ENCODE measurements at places on chromosomes 11 and 22.

- DNase-seq, result no peak
Observed at GRCh38 chr22:50601669-50602337, 1.2 kb downstream of the MAPK8IP2 start.

DNA sequence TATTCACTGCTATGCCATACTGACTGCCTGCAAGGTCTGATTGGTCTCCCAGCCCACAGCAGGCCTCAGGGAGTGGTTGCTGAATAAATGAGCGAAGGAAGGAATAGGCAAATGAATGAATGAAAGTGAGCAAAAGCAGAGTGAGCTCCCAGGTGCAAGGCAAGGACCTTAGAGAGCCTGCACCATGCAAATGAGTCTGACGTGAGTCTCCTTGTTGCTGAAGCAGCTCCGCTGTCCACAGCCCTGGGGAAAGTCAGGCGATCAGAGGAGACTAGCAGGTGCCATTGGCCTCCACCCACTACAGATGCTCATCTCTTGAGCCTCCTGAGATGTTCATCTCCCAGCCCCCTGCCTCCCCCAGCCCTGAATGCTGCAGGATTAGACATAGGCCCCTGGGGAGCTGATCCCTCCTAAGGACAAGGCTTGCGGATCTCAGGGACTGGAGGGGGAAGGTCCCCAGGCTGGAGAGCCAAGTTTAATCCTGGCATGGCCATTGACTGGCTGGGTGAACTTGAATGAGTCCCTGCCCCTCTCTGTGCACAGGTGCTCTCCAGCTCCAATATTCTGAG is 22.1 kb downstream of the GDPD5 start:
- no peak for DNase-seq

GRCh38 chr11:8873741-8874405 is 37.1 kb upstream of the AKIP1 start:
- no peak for DNase-seq

DNA sequence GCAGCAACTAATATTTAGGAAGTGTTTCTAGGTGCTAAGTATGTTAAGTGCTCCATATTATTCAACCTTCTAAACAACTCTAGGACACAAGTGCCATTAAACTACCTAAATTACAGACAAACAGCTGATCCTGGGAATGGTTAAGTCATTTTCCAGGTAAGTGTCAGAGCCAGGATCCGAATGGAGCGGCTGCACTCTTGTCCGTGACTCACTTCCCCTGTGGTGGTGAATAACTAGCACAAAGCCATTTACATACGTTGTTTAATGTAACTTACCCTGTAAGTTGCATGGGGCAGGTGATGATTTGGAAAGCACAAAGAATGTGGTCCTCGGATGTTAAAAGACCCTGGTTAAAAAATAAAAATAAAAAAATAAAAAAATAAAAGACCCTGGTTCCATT is 8.8 kb upstream of the PRG2 start:
- DNase-seq, result no peak

DNA sequence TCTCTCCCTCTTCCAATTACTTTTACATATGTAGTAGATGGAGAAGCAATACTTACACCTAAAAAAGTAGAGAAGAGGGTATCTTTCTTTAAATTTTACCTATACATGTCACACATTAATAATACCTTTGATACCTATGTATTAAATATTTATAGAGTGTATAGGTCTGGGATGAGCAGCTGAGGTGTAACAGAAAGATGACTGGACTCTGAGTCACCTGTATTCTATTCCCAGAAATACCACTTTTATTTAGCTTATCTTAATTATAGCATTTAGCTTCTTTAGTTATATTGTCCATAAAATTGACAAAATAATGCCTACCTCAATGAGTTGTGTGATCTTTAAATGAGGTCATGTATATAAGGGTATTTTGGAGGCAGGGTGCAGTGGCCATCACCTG is 30.6 kb upstream of the YAP1 start:
- no peak for DNase-seq

GRCh38 chr11:106473089-106473722 is 395.7 kb downstream of the AASDHPPT start:
- DNase-seq, result no peak

DNA sequence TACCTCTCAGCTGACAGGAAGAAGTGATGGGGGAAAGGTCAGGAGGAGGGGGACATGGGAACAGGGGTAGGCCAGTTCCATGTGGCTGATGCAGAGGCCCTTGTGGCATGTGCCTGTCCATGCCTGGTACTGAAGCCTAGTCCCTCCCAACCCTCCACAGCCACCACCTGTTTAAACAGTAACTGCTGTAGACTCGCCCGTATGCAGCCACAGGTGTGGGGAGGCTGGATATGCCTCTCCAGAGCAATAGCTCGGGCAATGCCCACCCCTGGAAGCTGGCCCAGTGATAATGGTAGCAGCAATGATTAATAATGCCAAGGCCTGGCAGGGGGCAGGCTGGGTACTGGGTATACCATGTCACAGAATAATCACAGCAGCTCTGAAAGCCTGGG is 2.3 kb downstream of the SMTN start:
- no peak for DNase-seq

DNA sequence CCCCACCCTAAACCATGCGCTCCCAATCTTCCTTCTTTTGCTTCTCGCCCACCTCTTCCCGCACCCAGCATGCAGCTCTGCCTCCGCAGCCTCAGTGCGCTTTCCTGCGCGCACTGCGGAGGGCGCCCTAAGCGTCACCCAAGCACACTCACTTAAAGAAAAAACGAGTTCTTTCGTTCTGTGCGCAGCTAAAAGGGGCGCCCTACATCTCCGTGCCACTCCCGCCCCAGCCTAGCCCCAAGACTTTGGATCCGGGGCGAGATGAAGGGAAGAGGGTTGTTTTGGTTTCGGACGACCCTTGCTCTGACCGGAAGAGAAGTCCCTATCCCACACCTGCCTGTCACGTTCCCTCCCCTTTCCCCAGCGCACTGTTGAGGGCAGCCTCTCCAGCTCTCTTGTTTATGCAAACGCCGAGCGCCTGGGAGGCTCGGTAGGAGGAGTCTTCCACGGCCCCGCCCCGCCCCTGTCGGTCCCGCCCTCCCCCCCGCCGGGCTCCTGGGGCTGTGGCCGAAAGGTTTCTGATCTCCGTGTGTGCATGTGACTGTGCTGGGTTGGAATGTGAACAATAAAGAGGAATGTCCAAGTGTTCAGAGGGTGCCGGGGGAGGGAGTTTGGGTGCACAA is 5.3 kb downstream of the VSIG2 start:
- peak; percentile 85 for DNase-seq

DNA sequence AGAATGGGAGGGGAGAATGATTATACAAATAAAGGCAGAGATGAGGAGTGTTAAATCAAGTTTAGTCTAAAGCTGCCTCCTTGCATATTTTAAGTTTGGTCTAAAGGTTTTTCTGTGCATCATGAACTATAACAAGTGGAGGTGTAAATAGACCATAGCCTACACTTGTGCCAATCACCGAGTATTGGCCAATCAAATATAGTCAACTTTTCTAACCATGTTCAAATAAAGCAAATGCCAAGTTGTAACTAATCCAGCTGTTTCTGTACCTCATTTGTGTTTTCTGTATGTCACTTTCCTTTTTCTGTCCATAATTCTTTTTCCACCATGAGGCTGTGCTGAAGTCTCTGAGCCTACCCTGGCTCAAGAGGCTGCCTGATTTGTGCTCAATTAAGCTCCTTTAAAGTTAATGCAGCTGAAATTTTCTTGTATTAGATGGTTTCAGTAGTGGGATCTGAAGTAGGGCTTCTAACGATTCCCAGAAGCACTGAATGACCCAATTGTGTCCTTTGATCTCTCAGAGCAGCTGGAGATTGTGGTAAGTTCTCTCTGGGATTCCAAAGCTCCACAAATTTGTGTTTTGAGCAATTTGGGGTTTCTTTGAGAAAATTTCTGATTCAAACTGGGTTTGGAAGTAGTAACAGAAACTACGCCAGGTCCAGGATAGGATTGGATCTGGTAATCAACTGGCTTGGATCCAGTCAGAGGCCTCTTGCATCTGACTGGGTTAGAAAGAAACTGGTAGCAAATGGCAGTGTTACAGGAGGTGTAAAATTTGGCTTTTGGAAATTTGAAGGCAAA is 25.6 kb downstream of the OR5A2 start:
- DNase-seq, result no peak

DNA sequence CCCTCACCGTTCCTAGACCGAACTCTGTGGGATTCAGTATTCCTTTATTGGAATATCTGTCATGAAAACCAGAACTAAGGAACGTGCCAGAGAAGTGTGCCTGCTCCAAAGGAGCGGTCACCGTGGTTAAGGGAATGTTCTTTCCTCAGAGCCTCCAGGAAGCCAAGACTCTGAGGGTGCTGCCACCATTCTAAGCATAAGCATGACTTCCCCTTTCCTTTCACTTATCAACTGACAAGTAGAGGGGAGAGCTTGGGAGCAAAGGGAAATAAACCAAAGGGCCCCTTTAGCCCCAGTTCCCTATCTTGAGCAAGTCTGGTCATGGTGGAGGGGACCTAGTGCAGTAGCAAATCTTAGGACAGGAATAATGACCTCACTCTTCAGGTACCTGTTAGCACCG is 26.8 kb downstream of the CTR9 start:
- DNase-seq, result no peak

DNA sequence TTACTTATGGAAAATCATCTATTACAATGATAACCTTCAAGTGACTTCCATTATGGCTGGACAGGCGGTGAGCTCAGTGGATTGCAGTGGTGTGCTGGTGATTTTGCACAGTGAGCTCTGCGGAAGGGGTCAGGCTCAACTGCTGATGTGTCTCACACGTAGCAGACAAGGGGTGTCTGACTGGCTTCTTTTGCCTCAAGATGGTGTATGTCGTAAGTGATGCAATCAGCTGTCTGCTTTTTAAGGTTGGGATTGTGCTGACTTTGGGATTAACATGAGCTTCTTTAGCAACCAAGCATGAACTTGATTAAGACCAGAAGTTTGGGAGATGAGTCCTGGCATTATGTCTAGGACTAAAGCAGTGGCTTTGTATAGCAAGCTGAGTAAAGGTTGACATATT is 49.5 kb downstream of the POLD3 start:
- DNase-seq, result no peak
